HCT116 (cell line): ENCODE measurements at places on chromosomes 12 and 14.

DNA sequence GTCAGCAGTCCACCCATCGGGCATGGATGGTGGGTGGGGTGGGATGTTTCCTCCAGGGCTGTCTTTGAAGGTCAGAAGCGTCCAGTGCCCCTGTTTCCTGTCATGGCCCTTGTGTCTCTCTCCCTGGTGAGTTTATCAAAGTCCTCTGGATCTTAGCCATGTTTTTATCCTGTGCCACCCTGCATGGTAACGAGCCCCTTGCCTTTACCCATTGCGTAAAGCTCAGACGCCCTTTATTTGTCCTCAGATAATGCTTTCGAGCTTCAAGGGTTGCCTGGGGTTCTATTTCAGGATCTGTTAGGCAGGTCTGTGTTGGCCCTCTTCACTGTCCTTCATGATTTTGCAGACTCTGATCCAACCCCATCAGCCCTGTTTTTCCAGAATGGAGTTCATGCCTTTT, 172.9 kb downstream of the TSPAN9 start:
- no peak for DNase-seq

- no peak for DNase-seq
Observed at GRCh38 chr12:120416490-120417216, 21.3 kb upstream of the COX6A1 start.

- DNase-seq, result no peak
Observed at GRCh38 chr14:42229976-42230375, 623.3 kb downstream of the LRFN5 start.

GRCh38 chr12:124298685-124299410, 4.0 kb downstream of the RFLNA start:
- DNase-seq, result no peak

DNA sequence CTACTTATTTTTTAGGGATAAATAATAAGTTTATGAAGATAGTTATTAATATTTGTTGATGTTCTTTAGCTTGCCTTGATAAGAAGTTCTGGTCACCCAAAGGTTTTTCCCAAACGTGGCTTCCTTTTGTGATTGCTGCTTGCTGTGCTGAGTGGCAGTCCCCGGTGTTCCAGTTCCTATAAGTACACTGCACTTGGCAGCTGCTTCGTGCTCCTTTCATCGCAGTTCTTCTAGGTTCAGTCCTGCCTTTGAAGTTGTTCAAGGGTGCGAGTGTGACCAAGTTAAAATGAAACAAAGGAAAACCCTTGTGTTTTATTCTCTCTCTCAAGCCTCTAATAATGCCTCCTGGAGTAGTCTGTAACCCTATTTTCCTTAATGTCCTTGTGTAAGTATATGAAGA, 128.5 kb upstream of the ATF1 start:
- DNase-seq, result no peak

DNA sequence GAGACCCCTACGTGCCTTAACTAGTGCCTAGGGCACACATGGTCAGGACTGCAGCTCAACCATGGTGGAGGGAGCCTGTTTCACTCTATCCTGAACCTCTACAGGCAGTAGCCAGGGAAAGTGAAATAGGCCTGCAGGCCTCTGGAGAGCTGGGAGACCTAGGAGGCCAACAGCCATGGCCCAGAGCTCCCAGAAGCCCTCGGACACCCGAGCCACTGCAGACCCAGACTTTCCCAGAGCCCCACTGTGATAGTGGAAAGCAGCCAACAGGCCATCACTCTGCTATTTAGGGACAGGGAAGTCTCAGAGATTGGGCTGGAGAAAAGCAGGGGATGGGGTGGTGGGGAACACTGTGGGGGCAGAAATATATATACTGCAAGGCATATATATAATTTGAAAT, 56.5 kb upstream of the ZFP36L1 start:
- DNase-seq, result no peak

DNA sequence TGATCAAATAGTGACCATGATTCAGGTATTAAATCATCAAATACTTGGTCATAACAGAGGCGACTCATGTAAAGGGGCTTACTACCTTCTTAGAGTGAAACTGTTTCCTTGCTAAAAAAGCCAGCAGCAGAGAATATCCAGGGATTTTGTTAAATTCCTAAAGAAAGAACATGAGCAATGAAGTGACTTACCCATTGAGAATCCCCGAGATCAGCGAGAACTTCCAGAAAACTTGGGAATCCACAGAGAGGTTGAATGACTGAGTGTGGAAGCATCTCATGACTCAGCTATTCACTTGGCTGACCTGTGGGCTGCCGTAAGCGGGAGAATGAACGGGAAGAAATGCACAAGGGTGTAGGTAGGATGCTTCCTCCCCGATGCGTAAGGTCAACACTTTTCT, 85.3 kb upstream of the KCNA1 start:
- no peak for DNase-seq

DNA sequence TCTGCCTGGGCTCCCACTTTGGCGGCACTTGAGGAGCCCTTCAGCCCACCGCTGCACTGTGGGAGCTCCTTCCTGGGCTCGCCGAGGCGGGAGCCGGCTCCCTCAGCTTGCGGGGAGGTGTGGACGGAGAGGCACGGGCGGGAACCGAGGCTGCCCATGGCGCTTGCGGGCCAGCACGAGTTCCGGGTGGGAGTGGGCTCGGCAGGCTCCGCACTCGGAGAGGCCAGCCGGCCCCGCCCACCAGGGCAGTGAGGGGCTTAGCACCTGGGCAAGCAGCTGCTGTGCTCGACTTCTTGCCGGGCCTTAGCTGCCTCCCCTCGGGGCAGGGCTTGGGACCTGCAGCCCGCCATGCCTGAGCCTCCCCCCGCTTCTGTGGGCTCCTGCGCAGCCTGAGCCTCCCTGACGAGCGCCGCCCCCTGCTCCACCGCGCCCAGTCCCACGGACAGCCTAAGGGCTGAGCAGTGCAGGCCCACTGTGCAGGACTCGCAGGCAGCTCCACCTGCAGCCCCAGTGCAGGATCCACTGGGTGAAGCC, 44.6 kb downstream of the R3HDM2 start:
- no peak for DNase-seq

- DNase-seq, result no peak
Observed at GRCh38 chr14:43042408-43042807, 1435.7 kb downstream of the LRFN5 start.

DNA sequence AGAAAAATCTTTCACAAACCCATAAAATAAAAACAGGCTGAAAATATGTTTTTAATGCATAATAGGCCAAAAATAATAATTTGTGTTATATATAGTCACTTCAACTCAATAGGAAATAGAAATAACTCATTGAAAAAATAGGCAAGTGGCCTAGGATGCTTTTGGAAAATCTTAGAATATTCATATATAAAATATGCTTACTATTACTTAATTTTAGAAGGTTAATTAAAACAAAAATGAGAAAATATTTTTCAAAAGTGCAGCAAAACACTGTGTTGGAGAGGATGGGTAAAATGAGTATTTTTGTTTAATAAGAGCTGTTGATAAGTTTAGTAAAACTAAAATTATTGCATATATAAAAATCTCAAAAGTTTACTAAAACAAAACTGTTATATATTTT, 308.0 kb upstream of the ATXN7L3B start:
- no peak for DNase-seq

GRCh38 chr14:26138764-26139445, 458.9 kb downstream of the NOVA1 start:
- DNase-seq, result no peak

DNA sequence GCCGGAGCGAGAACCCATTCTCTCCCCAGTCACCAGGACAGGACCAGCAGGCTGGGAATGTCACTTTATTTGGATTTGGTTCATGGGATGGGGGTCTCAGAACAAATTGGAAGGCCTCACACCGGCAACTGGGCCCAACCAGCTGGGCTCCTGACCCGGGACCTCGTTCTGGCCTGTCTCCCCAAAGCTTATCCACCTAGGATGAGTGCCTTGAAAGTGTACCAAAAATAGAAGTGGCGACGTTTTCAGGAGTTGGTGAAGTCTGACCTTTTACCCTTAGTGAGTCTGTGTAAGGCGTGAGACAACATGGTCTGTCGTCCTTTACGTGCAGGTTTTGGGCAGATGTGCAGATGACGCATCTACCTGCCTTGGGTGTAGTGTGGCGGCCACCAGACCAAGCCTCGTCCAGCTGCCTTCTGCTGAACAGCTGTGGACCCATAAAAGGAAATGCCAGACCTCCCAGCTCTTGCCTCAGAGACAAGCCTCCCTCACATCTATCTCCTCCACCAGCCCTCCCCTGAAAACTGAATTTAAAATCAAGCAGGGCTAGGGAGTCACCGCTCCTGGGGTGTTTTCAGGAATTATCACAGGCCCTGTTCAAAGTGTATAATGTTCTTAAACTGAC, 36.6 kb upstream of the CLMN start:
- DNase-seq, result no peak

DNA sequence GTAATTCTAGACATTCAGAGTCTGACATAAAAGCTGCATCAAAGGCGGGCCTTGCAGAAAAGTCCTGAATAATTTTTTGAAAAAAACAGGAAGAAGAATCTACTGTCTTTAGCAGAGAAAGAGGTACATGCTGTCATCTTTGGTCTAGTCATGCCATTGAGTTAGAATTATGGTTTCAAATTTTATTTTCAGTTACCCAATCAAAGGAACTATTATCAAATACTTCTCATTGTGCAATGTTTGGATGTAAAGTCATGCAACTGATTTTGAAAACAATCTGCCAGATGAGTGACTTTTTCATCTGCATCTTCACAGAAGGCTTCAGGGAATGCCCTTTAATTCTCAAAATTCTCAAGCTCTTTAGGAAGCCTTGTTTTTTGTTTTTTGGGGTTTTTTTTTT, 803.5 kb downstream of the FLRT2 start:
- no peak for DNase-seq

DNA sequence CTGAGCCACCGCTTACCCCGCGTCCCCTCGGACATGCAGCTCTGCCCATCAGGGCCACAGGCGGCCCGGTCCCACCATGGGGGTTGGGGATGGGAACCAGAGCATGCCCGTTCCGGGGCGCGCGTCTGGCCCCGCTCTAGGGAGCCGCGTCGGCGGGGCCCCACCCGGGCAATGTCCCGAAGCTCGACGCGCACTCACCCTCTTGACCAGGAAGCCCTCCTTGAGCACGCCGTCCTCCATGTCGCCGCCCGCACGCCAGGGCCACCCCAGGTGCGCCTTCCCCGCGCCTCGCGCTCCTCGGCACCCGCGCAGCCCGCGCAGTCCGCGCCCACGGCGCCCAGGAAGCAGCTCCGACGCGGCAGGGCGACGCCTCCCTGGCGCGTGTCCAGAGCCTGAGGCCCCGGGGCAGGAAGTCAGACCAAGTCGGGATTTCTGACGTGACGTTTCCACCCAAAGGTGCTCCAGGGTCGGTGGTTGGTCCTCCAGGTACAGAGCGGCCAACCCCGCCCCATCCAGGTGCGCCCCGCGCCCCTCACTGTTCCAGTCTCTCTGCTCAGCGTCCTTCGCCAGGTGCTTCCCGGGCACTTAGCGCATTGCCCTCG, at the start of gene PLEK2:
TSS of gene PLEK2 (minus strand) at position 346 of the 602 bp plus-strand sequence. CDS start at position 240, 106 bp downstream.
- DNase-seq, result peak; percentile 81

DNA sequence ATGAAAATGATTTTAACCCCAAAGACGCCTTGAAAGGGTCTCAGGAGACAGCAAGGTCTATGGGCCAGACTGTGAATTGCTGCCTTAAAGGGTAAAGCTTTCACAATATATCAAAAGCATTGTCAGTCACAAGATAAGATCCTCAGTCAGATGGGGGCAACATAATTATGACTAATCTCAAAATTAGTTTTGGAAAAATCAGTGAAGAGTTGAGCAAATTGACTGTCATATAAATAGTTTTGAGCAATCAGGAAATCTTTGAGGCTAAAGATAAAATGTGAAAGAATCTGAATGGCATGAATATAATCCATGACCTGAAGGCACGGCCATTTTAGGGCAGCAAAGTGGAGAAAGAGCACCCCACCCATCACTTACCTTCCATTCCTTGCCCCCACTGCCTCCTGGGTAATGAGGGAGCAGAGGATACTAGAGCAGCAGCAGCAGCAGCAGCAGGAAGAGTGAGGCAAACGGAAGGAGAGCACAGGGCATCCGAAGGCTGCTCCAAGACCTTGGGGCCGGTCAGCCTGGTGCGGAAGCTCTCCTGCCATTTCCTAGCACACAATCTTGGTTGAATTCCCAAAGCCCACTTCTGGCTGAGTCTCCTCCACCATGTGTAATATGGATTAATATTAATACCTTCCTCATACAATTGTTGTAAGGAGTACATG, 7.0 kb downstream of the STON2 start:
- DNase-seq, result no peak

GRCh38 chr12:51959211-51959610, 7.7 kb downstream of the ACVR1B start:
- no peak for DNase-seq

DNA sequence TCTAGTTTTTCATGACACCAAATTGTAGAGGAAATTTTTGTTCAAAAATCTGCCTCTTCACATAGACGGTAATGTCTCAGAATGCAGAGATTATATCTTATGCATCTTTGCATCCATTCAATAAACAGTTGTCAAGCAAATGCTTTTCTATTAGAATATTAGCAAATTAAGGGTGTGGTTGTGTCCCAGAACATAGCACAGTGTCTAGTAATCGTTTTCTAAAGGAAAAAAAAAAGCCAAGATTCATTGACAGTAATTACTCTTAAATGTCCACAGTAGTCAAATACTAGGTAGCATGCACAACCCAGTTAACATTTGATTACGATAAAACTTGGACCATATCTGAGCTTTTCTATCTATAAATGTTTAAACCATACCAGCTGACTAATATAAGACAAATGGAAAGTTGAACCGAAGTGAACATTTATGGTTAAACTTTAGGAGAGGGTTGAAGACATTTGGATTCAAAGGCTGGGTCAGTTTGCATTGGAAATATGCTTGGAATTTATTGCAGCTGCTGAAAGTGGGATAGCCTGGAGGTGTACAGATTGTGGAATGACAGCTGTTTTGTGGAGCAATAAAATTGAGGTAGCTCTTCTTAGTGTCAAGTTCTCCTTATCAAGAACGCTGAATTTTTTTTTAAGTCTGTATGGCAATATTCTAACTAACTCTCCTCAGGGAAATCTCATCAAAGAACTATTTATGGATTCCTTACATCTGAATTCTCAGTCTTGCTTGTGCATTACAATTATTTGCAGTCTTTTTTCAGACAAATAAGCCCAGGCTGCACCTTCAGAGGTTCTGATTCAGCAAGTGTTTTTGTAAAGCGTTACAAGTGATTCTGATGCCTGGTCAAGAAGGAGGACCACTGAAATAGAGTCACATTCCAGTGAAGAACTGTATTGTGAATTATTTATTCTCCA, 66.7 kb upstream of the ATP2B1 start:
- DNase-seq, result no peak

GRCh38 chr12:26608706-26609105, 224.3 kb downstream of the ITPR2 start:
- no peak for DNase-seq

DNA sequence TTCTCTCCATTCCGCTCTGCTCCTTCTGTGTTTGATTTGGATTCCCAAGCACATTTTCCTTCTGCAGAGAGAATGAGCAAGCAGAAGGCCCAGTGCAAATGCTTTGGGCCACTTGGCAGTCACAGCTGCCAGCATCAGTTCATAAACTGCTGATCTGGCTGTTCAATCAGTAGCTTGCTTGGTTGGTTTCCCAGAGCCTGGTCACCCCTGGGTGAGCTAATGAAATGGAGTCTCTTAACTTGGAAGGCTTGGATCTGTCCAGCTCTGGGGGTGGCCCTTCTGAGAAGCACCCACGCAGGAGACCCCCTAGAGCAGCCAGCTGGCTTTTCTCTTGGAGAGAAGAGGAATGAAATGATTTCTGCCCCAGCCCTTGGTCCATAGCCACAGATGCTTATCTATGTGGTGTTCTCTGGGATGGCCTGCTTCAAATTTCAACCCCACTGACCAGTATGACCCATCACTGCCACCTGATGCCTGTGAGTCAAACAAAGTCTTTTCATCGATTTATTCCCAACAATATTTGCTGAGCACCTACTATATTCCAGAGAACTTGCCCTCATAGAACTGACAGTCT, 30.3 kb downstream of the FAIM2 start:
- no peak for DNase-seq

- no peak for DNase-seq
Observed at GRCh38 chr12:5944688-5945070, 380 bp downstream of the ANO2 start.
